ENCODE measurements at places on chromosomes 1 and 21. TPM values are rescaled to one million over a fixed set of nuclear protein-coding genes. Genes with fewer than 3 reads are reported as not detected.

DNA sequence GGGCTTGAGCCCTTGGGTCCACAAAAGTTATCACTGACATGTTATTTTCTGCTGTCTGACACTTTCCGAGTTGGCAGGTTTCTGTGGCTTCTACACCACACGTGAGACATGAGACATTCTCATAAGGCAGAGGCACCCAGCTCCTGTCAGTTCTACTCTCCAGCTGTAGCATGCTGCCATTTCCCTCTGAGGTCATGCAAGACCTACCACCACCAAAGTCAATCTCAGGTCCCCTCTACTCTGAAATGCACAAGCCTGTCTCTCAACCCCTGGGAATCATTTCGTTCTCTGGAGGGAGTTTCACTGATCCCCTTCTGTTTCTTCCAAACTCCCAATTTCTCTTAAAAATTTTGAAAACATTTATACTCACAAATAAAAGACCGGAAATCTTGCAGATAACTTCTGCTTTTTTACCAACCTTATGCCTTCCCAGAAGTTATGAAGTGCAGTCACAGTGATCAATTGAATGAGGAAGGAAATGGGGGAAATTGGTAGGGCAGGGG, 39.5 kb upstream of the CR2 start:
- no peak for DNase-seq

- DNase-seq: no peak
Measured at GRCh38 chr1:215287362-215287761, 204.8 kb downstream of the KCNK2 start.

DNA sequence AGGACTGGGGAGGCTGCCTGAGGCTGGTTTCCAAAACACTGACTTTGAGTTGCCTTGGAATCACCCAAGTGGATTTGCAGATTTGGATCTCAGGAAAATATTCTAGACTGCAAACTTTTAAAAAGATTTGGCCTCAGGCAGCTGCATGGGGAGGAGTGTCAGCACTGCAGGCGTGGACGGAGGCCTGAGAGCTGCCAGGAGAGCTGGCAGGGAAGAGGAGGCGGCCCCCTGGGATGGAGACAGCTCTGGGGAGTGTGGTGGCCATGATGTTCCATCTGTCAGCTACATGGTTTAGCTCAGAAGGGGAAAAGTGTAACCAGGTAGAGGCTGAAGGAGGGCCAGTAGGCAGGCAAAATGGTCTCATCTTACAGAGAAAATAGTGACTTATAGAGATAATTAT, 72.1 kb downstream of the VPS26C start:
- no peak for DNase-seq

DNA sequence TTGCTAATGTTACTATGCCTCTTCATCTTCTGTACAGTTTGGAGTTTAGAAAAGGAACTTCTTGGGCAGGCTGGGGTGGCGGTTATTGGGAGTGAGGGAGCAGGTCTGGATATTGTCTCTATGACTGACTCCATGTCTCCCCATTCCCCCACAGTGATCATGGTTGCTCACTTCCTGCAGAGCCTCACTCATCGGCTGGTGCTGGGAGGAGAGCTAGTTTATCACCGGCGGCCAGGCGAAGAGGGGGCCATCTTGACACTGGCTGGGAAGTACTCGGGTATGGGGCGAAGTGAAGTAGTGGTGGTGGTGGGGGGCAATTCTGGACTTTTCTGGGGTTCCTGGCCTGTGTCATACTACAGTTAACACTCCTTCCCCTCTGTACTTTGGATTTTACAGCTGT, 2.2 kb downstream of the TOMM40L start:
- DNase-seq: no peak

BARHL2 gene
- not detected for total RNA-seq

PPP1R8 gene
- total RNA-seq: 26.2 TPM

LHX8 gene
- 1.7 TPM for total RNA-seq

KCNK1 gene
- total RNA-seq: 14.2 TPM

UTS2 gene
- 5.3 TPM for total RNA-seq

CASP9 gene
- 6.7 TPM for total RNA-seq
